Activated T-cell treated with anti-CD3 and anti-CD28 coated beads, Interleukin-2, amount 50 U/mL, for 24 hours (primary cell): ENCODE measurements at places on chromosomes 5 and 9.

GRCh38 chr5:172485511-172486202, 31.3 kb upstream of the SH3PXD2B start:
- no peak for DNase-seq
- H3K27ac ChIP-seq: no peak overlapping the region
- no peaks in the 10 kb centered on the region for H3K4me1 ChIP-seq
- H3K27me3 ChIP-seq: peaks cover 6% of the 10 kb centered on the region

- H3K27ac ChIP-seq: no peak overlapping the region
- DNase-seq: no peak
- peaks cover 4% of the 10 kb centered on the region for H3K4me1 ChIP-seq
Measured at GRCh38 chr9:127741831-127742434, 6.8 kb upstream of the TOR2A start.

DNA sequence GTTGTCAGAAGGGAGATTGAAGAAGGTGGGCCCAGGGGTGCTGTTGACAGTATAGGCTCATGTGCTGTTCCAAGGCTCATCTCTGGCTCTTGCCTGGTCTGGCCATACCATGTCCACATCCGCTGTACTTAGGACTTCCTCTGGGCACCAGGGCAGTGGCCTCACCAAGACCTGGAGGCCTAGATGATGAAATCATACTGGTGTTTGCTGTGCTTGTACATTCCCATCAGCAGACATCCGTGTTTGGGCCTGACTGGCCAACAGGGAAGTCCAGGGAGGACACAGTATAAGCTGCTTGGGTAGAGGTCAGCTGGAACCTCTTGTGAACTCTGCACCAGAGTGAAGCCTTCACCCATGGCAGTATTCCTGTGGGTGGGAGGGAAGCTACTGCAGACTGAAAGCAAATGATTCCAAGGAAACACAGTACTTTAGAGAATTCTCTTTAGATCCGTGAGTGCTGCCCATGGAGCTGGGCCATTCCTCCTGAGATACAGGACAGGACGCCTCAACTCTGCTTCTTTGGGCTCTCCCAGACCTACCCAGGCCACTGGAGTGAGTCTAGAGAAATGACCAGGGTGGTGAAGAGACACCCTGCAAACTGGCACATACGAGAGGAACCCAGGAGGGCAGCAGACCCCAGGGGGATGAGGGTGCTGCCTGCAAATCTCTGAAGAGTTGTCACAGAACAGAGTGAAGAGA, 22.5 kb downstream of the POLR1E start:
- no peak for DNase-seq
- H3K36me3 ChIP-seq: peaks cover 67% of the 10 kb centered on the region
- H3K4me1 ChIP-seq: peaks cover 20% of the 10 kb centered on the region
- H3K27me3 ChIP-seq: no peaks in the 10 kb centered on the region

GRCh38 chr9:76013809-76014208, 123.3 kb downstream of the PCSK5 start:
- H3K4me3 ChIP-seq: no peak overlapping the region
- H3K27me3 ChIP-seq: no peaks in the 10 kb centered on the region
- H3K36me3 ChIP-seq: no peaks in the 10 kb centered on the region
- no peak overlapping the region for H3K27ac ChIP-seq
- H3K4me1 ChIP-seq: peaks cover 34% of the 10 kb centered on the region

GRCh38 chr9:86452201-86452828, 98.1 kb upstream of the TUT7 start:
- peaks cover 7% of the 10 kb centered on the region for H3K27me3 ChIP-seq
- H3K4me3 ChIP-seq: no peak overlapping the region
- H3K36me3 ChIP-seq: no peaks in the 10 kb centered on the region
- DNase-seq: no peak
- no peaks in the 10 kb centered on the region for H3K4me1 ChIP-seq
- no peak overlapping the region for H3K27ac ChIP-seq

DNA sequence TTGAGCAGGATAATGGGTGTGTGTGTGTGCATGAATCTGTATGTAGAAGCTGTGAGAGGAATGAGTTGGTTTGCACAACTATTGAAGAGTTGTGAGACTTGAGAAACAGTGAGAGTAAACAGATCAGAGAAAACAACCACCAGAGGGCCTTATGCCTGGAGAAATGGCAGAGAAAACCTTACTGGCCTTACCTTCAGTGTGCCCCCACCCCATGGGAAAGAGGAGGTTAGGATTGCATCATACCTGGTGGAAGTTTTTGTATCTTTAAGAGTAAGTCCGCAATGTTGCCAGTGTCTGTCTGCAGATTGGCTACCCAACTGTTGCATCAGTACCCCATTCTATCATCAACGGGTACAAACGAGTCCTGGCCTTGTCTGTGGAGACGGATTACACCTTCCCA, 1909.4 kb upstream of the WWC1 start:
- no peak for DNase-seq
- H3K27me3 ChIP-seq: no peaks in the 10 kb centered on the region
- no peak overlapping the region for H3K4me3 ChIP-seq
- no peaks in the 10 kb centered on the region for H3K4me1 ChIP-seq
- H3K27ac ChIP-seq: no peak overlapping the region

- no peaks in the 10 kb centered on the region for H3K36me3 ChIP-seq
- no peak for DNase-seq
- H3K27ac ChIP-seq: no peak overlapping the region
- H3K27me3 ChIP-seq: no peaks in the 10 kb centered on the region
Measured at GRCh38 chr9:16572005-16572734, 298.3 kb downstream of the BNC2 start.

DNA sequence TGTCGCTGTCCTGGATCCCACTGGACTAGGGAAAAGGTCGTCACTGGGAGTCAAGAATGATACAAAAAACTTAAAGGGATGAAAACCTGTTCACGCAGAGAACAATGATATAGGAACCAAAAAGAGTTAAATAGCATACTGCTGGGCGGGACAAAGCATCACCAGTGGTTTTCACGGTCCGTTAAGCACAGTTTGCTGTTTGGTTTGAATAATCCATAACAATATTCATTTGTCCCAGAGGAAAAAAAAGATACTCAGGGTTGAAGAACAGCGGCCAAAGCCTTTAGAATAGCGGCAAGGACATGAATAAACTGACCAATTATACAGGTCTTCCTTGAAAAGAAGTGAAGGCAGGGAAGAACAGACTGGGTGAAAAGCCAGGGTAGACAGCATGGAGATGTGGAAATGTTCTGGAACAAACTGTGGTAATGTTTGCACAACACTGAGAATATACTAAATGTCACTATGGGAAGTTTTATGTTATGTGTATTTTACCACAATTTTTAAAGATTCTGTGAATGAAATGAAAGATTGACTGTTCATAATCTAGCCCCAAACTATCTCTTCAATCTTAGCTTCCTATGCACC, 60.8 kb downstream of the MTMR12 start:
- no peaks in the 10 kb centered on the region for H3K27me3 ChIP-seq
- H3K36me3 ChIP-seq: peaks cover 91% of the 10 kb centered on the region
- no peaks in the 10 kb centered on the region for H3K4me1 ChIP-seq
- DNase-seq: no peak

- H3K27ac ChIP-seq: no peak overlapping the region
- H3K4me3 ChIP-seq: no peak overlapping the region
- no peak for DNase-seq
- H3K4me1 ChIP-seq: no peaks in the 10 kb centered on the region
Measured at GRCh38 chr9:16245756-16246440, 624.6 kb downstream of the BNC2 start.

- no peaks in the 10 kb centered on the region for H3K27me3 ChIP-seq
- peaks cover 43% of the 10 kb centered on the region for H3K36me3 ChIP-seq
- H3K27ac ChIP-seq: peak overlapping the region; percentile 93
- peaks cover 94% of the 10 kb centered on the region for H3K4me1 ChIP-seq
- H3K4me3 ChIP-seq: peak overlapping the region; percentile 38
Measured at GRCh38 chr5:119323601-119324000, 32.2 kb upstream of the TNFAIP8 start.

- peaks cover 83% of the 10 kb centered on the region for H3K36me3 ChIP-seq
- H3K27me3 ChIP-seq: no peaks in the 10 kb centered on the region
- peaks cover 62% of the 10 kb centered on the region for H3K4me1 ChIP-seq
- H3K27ac ChIP-seq: peak overlapping the region; percentile 100
- no peak for DNase-seq
Measured at GRCh38 chr5:57176350-57176857, 2.5 kb downstream of the GPBP1 start.

- peaks cover 13% of the 10 kb centered on the region for H3K36me3 ChIP-seq
- H3K4me3 ChIP-seq: no peak overlapping the region
- no peaks in the 10 kb centered on the region for H3K27me3 ChIP-seq
- H3K27ac ChIP-seq: no peak overlapping the region
- peaks cover 63% of the 10 kb centered on the region for H3K4me1 ChIP-seq
- no peak for DNase-seq
Measured at GRCh38 chr5:102799017-102799416, 43.9 kb downstream of the PAM start.

GRCh38 chr9:78788101-78788500, 491.2 kb downstream of the PSAT1 start:
- no peaks in the 10 kb centered on the region for H3K36me3 ChIP-seq
- no peak overlapping the region for H3K4me3 ChIP-seq
- H3K27me3 ChIP-seq: no peaks in the 10 kb centered on the region
- no peaks in the 10 kb centered on the region for H3K4me1 ChIP-seq
- DNase-seq: no peak

- peak overlapping the region; percentile 5 for H3K27ac ChIP-seq
- DNase-seq: no peak
- H3K27me3 ChIP-seq: no peaks in the 10 kb centered on the region
- H3K4me1 ChIP-seq: peaks cover 21% of the 10 kb centered on the region
- peaks cover 87% of the 10 kb centered on the region for H3K36me3 ChIP-seq
Measured at GRCh38 chr9:120562861-120563443, 17.0 kb downstream of the CDK5RAP2 start.

DNA sequence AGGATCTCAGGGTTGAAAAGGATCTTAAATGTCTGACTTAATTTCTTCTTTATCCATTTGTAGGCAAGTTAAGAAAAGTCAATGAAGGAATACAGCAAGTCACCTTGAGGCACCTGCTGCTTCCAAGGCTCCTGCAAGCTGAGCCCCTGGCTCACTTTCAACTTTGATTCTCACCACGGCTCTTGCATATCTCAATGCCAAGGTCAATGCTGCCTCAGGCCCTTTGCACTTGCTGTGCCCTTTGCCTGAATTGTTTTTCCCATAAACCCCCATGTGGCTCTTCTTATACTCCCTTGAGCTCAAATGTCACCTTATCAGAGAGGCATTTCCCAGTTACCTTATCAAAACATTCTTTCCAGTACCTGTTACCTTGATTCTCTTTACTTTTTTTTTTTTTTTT, 144.3 kb upstream of the RAPGEF1 start:
- peaks cover 36% of the 10 kb centered on the region for H3K36me3 ChIP-seq
- H3K4me3 ChIP-seq: no peak overlapping the region
- no peaks in the 10 kb centered on the region for H3K27me3 ChIP-seq
- no peak for DNase-seq

DNA sequence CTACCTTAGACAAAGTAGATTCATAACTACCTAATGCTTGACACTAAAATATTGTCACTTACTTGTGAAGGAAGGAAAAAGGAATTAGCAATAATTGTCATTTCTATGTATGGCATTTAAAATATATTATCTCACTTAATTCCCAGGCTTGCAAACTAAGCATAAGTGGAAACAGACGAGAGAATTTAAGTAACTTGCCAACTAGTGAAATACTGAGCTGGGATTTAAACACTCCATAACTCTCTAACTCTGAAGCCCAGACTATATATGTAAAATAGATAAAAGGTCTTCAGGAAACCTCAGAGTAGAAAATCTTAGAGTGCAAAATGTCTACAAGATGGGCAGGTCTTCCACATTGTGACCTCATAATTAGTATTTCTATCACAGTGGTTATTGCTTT, 257.8 kb downstream of the SAXO1 start:
- peaks cover 2% of the 10 kb centered on the region for H3K27me3 ChIP-seq
- H3K4me3 ChIP-seq: no peak overlapping the region
- no peaks in the 10 kb centered on the region for H3K36me3 ChIP-seq
- no peak for DNase-seq
- H3K27ac ChIP-seq: no peak overlapping the region
- H3K4me1 ChIP-seq: no peaks in the 10 kb centered on the region
